ENCODE measurements at places on chromosomes 2 and 18.
A peak's percentile ranks its signal among the peaks of the same experiment; 100 is the strongest.

DNA sequence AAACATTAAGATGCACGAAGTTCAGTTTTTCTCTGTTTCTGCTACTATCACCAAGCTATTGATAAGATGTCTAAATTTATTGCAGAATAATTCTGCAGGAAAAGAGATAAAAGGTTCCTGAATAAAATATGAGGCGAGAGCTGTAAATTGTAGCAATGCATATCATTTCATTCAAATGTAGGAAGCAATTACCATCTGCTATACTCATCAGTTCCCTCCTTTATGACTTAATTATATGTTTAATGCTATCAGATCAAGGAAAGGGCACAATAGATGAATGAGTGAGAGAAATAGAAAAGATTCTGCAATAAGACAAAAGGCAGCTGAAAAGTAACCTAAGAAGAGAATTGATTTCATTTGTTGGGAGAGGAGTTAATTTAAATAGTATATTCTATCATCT lies 108.2 kb upstream of the GALNT5 start:
- DNase-seq = no peak

DNA sequence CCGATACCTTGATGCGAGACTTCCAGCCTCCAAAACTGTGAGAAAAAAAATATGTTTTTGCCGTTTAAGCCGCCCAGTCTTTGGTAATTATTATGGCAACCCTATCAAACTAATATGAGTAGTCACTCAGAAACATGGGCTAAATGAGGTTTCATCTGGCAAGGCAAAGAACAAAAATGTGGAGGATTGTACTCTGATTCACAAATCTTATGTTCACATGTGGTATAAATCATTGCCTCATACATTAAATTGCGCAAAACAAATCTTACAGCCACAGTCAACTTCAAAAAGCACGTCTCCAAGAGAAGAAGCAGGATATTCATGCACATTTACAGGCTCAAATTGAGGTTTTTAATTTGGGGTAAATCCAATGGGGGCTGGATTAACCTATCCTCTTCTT lies 1435.4 kb upstream of the LRRTM1 start:
- DNase-seq = no peak

DNA sequence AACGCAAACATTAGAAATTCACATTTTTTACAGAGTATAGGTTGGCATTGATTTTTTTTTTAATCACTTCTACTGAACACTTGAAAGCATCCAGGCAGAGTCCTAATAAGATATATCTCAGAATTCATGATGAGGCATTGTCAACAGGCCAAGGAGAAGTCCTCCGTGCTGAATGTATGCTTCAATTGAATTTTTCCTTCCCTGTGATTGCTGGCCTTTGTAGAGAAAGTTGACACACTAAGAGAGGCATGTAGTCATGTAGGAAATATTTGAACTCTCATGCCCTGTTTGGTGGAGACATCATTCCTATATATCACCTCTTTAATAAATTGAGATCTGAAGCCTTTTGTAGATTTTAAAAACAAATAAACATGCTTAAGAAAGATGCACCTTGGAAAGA lies 844.9 kb downstream of the CPS1 start:
- DNase-seq = no peak

GRCh38 chr2:33420726-33421125 lies 55.7 kb upstream of the RASGRP3 start:
- no peak for DNase-seq

DNA sequence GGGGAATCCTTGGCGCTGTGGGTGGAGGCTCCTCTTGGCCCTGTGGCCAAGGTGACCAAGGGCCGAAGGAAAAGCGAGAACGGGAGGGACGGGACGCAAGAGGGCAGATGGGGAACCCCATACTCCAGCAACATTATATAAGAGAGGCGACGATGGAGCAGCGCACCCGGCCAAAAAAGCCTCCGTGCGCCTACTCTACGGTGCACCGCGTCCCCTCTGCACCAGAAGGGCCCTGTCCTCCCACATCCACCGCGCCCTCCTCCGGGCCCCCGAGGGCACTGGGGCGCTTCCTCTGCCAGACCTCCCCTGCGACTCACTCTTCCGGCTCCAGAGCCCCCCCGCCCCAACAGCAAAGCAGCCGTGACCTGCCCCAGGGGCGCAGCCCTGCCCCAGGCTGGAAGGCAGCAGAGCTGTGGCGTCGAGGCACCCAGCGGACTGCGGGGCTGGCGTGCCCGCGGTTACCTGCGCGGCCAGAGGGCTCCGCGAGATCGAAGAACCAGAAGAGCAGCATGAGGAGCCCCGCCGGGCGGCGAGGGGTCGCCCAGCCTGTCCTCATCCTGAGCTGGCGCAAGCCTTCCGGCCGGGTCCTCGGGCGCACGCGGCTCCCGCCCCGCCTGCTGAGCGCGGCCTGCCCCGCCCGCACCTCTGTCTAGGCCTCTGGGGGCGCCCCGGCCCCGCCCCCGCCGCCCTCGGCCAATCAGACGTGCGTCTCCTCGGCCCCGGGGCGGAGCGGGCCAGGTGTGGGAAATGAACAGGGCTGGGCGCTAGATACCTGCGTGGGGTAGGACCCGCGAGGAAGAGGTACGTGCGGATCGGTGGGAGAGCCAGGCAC lies 106.3 kb upstream of the CD302 start:
- peak; percentile 83 for DNase-seq

- peak; percentile 43 for DNase-seq
Observed at GRCh38 chr18:69401226-69401971, 711 bp downstream of the DOK6 start.

- DNase-seq = no peak
Observed at GRCh38 chr18:44960580-44960979, 279.9 kb downstream of the SETBP1 start.

GRCh38 chr2:172358691-172359556 lies 68.5 kb upstream of the ITGA6 start:
- peak; percentile 12 for DNase-seq

DNA sequence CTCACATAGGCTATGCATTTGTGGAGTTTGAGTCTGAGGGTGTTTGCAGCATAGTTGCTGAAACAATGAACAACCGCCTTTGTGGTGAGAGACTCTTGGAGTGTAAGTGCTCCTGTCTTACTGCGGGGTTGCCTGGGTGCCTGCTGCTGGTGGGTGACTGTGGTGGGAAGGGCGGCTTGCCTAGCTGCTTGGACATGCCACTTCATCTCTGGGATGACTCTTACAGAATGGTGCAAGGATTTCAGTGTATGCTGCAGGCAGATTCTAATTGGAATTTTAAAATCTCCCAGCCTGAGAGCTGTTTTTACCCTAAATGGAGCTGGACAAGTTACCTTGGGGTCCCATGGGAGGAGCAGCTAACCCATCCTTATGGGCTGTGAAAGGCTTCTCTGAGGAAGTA lies 50.1 kb downstream of the CYP27C1 start:
- DNase-seq = no peak

DNA sequence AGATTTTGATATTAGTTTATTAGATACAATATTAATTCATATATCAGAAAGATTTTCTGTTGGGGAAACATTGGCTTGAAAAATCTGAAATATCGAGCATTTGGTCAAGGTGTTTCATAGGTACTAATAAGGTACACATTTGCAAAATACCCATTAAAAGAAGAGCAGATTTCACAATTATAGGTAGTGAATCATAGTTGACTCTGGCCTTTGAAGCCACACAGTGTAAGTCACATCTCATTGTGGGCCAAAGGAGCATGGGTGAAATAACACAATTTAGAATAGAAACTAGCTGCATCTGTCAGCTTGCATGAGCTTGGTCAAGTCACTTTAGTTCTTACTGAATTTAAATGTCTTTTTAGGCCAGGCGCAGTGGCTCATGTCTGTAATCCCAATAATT lies 4.9 kb downstream of the KDM3A start:
- no peak for DNase-seq

DNA sequence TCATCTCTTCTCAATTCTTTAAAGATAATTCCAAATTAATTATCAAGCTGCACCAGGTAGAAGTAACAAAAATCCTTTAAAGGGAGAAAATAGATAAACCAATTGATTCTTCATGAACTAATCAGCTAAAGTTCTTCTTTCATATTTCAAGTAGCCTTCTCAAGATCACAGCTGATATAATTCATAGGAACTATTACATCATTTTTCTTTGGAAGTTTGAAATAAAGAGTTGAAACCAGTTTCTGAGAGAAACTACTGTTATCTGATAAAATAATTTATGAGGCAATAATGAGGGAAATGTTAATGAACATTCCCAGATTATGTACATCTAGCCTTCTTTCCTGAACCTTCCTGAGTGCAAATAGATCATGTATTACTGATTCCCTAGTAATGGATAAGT lies 484.9 kb downstream of the METTL4 start:
- no peak for DNase-seq

DNA sequence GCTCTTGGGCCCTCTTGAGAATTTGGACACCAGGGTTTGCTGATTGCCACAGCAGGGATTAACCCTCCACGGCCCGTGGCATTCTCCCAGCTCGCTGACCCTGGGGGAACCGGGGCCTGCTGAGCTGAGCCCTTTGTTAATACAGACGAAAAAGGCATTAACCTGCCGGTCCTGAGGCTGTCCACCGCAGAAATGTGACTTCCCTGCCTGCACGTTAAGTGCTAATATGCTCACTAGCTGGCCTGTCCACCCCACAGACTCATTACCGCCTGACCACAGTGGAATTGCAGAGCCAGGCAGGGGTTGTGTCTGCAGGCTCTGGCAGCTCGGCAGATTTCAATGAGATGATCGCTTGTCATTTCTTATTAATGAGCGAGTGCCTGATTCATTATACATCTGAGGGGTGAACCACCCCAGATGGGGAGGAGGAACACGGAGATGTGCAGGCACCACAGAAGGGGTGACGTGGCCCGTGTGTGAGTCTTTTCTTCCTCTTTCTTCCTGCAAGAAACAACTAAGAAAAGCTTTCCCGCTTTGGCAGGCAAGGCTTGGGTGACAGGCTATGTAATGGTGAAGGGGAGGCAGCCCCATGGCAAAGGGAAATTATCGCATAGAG lies 126.0 kb downstream of the GLI2 start:
- DNase-seq = no peak

DNA sequence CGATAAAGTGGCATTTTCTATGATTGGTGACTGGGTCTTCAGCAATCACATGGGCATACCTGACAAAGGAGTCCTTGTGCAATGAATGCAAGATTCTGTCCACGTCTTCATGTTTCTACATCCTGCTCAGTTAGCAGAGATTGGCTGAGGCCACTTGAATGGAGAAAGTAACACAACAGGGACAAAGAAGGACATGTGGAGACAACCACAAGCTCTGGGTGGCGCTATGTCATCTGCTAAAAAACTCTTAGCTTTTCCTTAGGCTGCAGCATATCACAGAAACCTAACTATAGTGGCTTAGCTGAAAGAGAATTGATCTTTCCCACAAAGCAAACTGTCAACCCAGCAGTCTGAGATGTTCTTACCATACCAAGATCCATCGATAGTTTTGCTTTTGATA lies 1109.7 kb downstream of the SOCS6 start:
- DNase-seq = no peak

- no peak for DNase-seq
Observed at GRCh38 chr2:203453858-203454451, 81.1 kb downstream of the RAPH1 start.

- peak; percentile 62 for DNase-seq
Observed at GRCh38 chr2:203798296-203799087, 69.1 kb upstream of the CTLA4 start.

DNA sequence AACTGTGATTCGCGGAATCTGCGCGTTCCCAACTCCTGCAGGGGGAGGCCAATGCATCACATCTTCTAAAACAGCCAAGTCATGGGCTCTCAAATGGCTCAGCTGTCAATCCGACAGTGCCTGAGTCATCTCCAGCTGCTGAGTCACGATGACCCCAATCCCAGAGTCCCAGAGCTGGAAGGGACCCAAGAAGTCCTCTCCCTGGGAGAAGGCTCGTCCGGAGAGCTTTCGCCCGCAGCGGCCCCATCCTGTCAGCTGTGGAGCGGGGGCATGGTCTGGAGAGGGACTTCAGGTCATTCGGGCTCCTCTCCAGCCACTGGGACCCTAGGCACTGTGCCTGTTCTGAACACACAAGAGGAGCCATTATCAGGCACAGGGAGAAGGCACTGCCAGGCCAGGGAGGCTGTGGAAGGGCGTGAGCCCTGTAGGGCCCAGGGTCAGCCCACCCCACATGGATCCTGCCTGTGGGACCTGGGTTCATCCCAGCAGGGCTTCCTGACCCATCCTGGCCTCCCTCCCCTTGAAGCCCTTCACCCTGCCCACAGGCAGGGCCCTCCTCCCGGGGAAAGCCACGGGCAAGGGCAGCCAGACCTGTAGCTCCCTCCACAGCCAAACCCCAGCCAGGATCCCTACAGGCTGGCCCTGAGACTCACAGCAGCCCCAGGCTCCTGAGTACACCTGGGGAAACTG lies 47.6 kb upstream of the GPC1 start:
- DNase-seq = peak; percentile 16

DNA sequence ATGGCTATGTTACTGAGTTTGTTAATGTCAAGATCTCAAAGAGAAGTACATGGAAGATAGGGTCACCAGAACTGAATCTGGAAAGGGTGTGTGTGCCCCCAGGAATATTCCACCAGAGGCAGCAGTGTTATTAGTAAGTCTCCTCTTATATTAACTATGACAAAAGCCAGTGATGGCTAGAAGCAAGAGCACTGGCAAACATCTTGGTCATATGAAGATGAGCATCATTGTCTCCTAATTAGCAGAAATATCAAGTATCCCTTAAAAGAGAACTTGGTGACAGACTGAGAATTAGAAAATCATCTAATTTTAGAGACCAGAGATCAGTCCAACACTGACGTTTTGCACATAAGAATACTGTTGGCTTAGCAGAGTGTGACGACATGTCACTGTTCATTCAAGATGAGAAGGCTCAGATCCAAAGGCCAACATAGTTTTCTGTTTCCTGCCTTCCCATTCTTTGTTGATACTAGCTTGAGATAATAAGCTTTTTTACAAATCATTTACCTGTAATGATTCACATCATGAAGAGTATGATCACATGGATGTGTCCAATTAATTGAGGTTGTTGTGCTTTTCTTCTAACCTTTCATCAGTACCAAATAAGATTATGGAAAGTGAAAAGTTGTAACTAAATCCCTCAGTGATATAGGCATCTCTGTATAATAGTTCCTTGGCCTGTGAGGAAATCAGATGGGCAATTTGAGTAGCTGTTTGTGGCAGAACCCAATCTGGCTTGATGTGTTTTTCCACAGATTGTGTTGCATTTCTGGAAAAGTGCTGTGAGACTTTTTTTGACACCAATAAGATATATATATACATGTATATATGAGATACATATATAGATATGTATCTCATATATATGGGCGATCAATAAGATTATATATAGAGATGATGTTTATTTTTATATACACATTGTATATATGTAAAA lies 44.5 kb downstream of the MAPRE2 start:
- DNase-seq = no peak

DNA sequence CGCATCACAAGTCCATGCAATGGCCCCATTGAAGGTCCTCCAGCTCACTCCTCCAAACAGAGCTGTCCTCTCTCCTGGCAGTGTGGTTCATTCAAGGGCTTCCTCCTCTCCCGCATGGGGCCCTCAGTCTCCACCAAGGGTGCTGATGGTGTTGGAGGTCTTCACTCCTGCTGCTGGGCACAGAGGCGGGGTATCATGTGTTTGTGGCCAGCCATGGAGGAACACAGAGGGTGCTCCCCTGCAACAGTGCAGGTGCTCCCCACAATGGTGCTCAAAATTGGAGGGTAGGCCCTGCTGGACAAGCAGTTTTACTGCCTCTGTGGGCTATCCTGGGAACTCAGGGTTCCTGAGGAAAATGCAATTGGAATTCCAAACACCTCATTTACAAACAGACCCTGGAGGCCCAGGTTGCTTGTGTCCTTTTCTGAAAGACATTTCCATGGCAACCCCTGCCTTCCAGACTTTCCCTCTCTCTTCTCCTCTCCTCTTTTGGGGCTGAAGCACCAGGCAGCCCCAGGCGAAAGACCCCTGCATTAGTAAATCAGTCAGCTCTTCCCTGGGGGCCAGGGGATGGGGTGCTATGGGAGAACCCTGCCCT lies 256.0 kb downstream of the HAUS1 start:
- no peak for DNase-seq

Data from thyroid gland (tissue), 4 donors.